ENCODE measurements at places on chromosomes 3 and 15.

DNA sequence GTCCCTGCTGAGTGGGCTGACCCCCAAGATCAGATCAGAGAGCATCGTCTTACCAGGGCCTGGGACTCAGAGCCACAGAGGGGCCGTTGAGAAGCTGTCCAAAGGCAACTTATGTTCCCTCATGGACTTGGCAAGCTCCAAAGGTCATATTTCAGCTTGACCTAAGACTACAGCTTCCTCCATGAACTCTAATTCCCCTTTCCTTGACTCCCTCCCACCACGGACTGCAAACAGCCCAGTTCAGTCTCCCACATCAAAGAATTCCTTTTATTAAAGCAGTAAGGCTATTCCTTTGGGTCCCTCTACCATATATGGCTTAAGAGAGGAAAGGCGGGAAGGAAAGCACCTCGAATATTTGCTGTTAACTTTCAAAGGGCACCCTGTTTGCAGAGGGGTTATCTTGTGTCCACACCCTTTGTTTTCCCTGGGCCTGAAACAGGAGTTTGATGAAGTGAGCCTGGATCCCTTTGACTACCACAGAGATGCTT is 146.1 kb upstream of the THBS1 start:
- no peaks in the 10 kb centered on the region for H3K36me3 ChIP-seq
- H3K4me1 ChIP-seq, result peaks cover 7% of the 10 kb centered on the region
- H3K27ac ChIP-seq, result no peak overlapping the region
- DNase-seq, result no peak

DNA sequence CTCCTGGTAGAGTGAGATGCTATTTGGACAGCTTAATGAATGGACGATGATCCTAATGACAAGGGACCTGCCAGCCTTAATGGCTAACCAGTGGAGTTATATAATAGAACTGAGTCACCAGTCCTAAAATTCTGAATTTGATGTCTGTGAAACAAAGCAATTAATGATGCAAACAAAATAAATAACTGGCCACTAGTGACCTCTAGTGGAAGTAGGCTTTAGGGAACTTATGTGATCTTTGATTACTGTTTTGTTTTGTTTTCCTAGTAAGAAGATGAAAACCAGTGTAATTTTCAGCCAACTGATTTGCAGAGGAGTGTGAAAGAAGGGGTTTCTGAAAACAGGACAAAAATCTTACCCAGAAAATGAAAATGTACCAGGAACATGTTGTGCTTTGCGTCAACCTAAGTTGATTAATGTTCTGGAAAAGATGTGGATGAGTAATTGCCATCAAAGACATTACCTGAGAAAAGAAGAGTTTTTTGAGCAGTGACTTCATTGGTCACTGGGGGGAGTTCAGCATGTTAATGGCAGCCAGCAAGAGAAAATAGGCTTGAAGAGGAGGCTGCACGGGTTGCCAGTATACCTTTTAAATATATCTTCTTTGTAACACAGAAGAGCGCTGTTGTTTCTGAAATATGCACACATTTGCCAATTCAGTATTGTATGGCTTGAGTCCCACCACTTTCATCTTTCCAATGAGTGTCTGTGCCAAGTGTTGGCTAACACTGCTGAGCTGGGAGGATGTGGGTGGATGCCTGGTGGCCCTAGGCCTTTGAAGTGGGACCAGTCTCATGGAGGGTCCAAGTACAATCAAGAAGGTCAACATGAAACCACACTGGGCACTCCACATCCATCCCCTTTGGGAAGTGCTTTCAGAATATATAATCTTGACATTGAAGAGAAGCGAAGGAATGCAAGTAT is 9.3 kb downstream of the VEPH1 start:
- H3K4me3 ChIP-seq, result no peak overlapping the region
- peaks cover 35% of the 10 kb centered on the region for H3K27me3 ChIP-seq
- DNase-seq, result no peak
- H3K4me1 ChIP-seq, result peaks cover 2% of the 10 kb centered on the region
- no peaks in the 10 kb centered on the region for H3K36me3 ChIP-seq

DNA sequence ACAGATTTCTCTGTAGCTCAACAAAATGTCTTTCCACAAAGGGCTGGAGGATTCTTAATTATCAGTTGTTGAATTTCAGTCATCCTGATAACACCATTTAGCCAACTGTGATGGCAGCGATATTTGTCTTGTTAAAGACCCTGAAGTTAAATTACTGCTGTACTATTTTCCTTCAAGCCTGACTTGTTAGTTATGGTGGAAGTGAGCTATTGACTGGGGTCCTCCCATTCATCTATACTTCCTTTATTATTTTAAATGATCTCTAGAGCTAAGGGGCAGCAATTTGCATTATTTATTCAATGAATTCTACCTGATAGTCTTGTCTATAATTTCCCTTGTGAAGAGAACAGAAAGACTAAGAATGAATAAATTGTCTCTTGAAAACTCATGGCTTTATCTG is 64.1 kb downstream of the RBMS3 start:
- DNase-seq, result no peak
- H3K27me3 ChIP-seq, result no peaks in the 10 kb centered on the region
- H3K4me1 ChIP-seq, result no peaks in the 10 kb centered on the region
- H3K36me3 ChIP-seq, result no peaks in the 10 kb centered on the region
- no peak overlapping the region for H3K4me3 ChIP-seq
- H3K27ac ChIP-seq, result no peak overlapping the region

GRCh38 chr15:86139828-86140227 is 60.2 kb downstream of the AGBL1 start:
- H3K4me1 ChIP-seq, result no peaks in the 10 kb centered on the region
- DNase-seq, result peak; percentile 35
- H3K36me3 ChIP-seq, result no peaks in the 10 kb centered on the region

GRCh38 chr15:77904901-77905300 is 172.6 kb downstream of the TBC1D2B start:
- DNase-seq, result no peak
- no peak overlapping the region for H3K4me3 ChIP-seq
- H3K27me3 ChIP-seq, result peaks cover 19% of the 10 kb centered on the region
- H3K36me3 ChIP-seq, result no peaks in the 10 kb centered on the region
- no peaks in the 10 kb centered on the region for H3K4me1 ChIP-seq
- no peak overlapping the region for H3K27ac ChIP-seq

DNA sequence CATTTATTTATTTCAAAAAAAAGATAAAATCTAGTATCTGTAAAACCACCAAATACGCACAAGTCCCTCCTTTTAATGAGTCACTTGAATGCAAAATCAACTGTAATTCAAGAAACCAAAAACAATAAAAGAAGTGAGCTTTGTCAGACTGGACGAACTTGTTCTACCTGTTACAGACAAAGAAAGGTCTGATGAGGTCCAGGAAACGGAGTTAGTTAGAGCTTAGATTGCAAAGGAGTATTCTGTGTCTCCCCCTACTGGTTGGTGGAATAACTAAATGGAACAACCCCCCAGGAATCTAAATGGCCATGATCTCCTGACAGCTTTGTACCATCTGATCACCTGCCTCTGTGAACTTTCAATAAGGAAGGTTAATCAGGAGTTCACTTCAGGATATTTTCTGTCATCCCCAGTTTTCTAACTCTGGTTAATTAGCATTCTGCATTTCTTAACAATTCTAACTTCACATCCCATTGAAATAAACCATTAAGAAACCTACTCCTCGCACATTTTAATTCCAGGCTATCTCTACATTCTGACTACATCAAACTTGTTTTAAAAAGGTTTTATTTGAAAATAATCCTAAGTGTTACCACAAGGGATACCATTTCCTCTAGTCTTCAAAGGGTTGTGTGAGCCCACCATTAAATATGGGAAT is 333.0 kb upstream of the SATB1 start:
- H3K27ac ChIP-seq, result peak overlapping the region; percentile 84
- H3K36me3 ChIP-seq, result peaks cover 8% of the 10 kb centered on the region
- DNase-seq, result no peak
- peaks cover 48% of the 10 kb centered on the region for H3K4me1 ChIP-seq

GRCh38 chr3:74315291-74315690 is 299.2 kb downstream of the CNTN3 start:
- no peaks in the 10 kb centered on the region for H3K27me3 ChIP-seq
- H3K36me3 ChIP-seq, result no peaks in the 10 kb centered on the region
- DNase-seq, result no peak
- H3K4me1 ChIP-seq, result no peaks in the 10 kb centered on the region
- H3K27ac ChIP-seq, result no peak overlapping the region

GRCh38 chr3:119796785-119797184 is 14.9 kb downstream of the NR1I2 start:
- no peaks in the 10 kb centered on the region for H3K4me1 ChIP-seq
- no peak overlapping the region for H3K27ac ChIP-seq
- H3K27me3 ChIP-seq, result peaks cover 17% of the 10 kb centered on the region

- H3K36me3 ChIP-seq, result no peaks in the 10 kb centered on the region
- H3K4me1 ChIP-seq, result peaks cover 31% of the 10 kb centered on the region
- no peak overlapping the region for H3K27ac ChIP-seq
Observed at GRCh38 chr3:152176241-152176640, 92.5 kb upstream of the MBNL1 start.

- no peak for DNase-seq
- no peaks in the 10 kb centered on the region for H3K27me3 ChIP-seq
- H3K27ac ChIP-seq, result no peak overlapping the region
Observed at GRCh38 chr3:183356920-183357319, 71.5 kb downstream of the MCF2L2 start.

DNA sequence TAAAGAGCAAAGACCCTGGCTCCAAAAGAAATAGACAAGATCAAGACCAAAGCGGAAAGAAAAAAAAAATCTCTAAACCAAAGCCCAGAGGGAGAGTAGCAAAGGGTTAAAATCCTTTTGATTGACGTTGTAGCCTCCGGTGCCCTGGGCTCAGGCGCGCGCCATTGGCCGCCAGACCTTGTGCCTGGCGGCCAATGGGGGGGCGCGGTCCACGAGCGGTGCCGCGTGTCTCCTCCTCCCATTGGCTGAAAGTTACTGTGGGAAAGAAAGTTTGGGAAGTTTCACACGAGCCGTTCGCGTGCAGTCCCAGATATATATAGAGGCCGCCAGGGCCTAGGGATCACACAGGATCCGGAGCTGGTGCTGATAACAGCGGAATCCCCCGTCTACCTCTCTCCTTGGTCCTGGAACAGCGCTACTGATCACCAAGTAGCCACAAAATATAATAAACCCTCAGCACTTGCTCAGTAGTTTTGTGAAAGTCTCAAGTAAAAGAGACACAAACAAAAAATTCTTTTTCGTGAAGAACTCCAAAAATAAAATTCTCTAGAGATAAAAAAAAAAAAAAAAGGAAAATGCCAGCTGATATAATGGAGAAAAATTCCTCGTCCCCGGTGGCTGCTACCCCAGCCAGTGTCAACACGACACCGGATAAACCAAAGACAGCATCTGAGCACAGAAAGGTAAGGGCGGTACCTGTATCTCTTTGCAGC is at the start of gene HES1:
Gene HES1 (plus strand): TSS at position 343 of the 713 bp plus-strand sequence. CDS start 233 bp downstream, at position 576.
- H3K36me3 ChIP-seq, result no peaks in the 10 kb centered on the region
- H3K27ac ChIP-seq, result peak within 1 kb of the TSS; percentile 87
- DNase-seq, result peak; percentile 66

Data from activated T-cell treated with anti-CD3 and anti-CD28 coated beads, Interleukin-2, amount 50 U/mL, for 24 hours (primary cell).